Epithelial cell of esophagus (primary cell): ENCODE measurements at places on chromosomes 12 and 14.

DNA sequence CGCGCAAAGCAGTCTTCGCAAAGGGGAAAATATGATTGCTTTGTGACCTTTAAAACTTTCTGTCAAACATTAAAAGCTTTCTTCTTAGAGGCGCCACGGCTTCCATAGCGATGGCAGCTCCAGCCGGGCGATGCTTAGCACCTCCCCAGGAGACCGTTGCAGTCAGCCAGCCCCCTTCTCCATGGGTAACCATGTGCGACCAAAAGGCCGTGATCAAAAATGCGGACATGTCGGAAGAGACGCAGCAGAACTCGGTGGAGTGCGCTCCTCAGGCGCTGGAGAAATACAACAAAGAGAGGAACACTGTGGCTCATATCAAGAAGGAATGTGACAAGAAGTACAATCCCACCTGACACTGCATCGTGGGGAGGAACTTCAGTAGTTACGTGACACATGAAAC lies 12.7 kb upstream of the STON2 start:
- no peak for DNase-seq

GRCh38 chr14:99164712-99165111 lies 107.3 kb downstream of the BCL11B start:
- no peak for DNase-seq

- DNase-seq: peak; percentile 51
Measured at GRCh38 chr14:73591690-73592449, at the start of gene ACOT4. Gene ACOT4, plus strand, starts transcription at chr14:73591873. Its CDS starts 87 bp downstream, at chr14:73591960.

- DNase-seq: peak; percentile 67
Measured at GRCh38 chr12:90593596-90594295, 361.2 kb downstream of the CCER1 start.

DNA sequence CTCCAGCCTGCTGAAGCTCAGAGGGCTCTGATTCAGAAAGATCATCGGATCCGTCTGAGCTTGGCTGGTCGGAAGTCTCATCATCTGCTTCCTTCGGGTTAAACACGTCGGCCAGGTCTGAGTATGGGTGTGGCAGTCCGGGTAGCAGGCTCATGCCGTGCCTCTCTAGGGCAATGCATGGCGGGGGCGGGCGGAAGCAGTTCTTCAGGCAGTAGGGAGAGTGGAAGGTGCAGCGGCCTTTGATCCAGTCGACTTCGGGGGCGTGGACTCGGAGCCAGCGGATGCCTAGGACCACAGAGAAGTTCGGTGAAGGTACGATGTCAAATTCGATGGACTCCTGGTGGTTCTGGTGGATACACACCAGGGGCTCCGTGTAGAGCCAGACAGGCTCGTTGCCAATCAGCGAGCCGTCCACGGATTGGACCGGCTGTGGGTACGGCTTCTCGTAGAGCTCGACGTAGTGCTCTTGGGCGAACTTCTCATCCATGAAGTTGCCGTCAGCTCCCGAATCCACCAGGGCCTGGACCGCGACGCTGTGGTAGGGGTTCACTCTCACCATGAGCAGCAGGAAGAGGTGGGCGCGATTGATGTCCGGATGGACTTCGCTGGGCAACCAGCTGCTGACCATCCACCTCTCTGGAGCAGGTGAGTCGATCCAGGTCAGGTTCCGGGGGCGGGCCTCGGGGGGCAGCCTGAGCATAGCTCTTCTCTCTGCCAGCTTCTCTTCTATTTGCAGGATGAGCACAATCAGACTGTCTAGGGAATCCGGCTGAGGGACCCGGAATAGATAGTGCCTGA lies 20.3 kb downstream of the RTL1 start:
- no peak for DNase-seq

GRCh38 chr14:93033983-93034670 lies 81.6 kb downstream of the ITPK1 start:
- DNase-seq: no peak

DNA sequence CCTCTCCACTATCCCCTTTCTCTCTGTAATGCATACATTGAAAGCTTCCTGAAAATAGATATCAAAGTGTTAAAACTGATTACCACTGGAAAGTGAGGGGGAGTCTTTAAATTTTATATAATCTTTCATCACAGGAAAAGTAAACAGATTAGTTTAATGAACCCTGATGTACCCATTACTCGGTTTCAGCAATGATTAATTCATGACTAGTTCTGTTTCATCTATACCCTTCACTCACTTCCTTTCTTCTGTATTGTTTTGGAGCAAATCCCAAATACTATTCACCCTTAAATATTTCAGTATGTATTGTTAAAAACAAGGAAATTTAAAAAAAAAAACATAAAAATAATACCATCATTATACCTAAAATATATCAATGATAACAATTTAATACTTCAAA lies 67.3 kb upstream of the TMCC3 start:
- DNase-seq: peak; percentile 55

DNA sequence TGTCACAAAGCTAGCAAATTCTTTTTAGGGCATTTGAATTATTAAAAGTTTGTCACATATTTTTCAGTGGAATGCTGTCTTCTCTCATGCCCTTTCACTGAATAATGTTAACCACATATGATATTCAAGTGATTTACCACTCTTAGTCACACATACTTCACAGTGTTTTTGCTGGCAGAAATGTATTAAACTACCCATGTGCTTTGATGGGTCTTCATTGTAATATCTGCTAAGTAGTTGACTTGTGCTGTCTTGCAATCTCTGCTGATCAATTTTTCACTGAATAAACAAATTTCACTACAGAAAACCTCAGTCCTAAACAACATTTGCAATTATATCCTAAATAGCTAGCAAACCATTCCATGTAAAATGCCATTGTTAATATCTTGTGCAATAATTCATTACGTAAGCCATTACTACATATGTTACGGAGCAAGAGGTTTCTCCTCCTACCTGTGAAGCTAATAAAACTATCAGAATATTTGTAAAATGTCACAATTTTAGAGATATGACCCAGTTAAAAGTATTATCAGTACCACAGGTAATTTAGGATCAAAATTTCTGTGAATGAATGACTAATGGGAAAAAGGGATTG lies 64.6 kb upstream of the LMO3 start:
- peak; percentile 54 for DNase-seq

DNA sequence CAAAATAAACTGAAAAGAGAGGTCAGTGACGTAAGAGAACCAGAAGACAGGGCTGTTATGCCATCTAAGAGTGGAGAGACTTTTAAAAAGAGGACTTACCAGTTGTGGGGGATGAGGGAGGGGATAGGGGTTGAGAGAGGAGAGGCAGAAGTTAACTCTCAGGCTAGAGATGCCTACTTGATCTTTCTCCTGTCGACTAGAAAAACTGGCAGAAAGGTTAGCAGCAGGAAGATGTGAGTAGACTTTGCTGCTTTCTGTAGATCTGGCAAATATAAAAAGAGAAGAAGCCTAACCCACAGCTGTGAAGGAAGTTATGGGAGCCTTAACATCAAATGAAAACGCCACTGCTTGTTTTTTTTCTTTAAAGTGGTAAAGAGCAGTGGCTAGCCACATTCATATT lies 10.7 kb downstream of the CREBL2 start:
- no peak for DNase-seq

- DNase-seq: peak; percentile 74
Measured at GRCh38 chr12:38289396-38289795, 27.2 kb upstream of the ALG10B start.

GRCh38 chr14:84969501-84969900 lies 560.4 kb upstream of the FLRT2 start:
- peak; percentile 85 for DNase-seq

GRCh38 chr12:14473707-14474287 lies 93.9 kb downstream of the PLBD1 start:
- DNase-seq: peak; percentile 14

DNA sequence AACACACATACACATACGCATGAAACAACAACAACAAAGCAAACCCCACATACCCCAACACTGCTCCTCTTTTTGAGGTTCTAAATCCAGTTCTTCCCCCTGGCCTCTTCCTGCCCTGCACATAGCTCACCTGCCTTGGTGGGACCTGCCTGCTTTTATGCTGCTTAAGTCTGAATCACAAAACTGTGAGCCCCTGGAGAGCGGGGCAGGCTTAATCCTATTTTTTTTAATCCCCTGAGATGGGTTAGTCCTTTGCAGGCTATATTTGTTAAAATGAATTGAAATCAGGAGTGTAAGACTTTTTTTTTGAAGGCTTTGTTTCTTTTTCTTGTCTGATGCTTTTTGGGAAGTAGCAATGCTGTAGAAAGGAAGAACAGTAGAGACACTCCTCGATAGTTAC lies 84.6 kb upstream of the MAX start:
- DNase-seq: no peak

DNA sequence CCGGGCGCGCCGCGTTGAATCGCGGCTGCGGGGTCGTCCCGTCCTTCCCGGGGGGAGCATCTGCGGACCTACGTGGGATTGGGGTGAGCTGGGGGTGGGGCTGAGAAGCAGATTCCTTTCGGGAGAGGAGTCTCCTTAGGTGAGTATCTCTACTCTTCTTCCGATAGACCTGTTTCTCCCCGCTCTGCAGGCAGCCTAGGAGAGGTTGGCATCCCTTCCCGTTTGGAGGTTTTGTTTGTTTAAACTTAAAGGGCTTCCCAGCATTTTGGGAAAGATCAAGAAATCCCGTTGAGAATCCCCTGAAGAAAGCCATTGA lies 411 bp downstream of the TTLL5 start:
- DNase-seq: no peak

GRCh38 chr12:13288937-13289652 lies 92.6 kb downstream of the EMP1 start:
- no peak for DNase-seq

DNA sequence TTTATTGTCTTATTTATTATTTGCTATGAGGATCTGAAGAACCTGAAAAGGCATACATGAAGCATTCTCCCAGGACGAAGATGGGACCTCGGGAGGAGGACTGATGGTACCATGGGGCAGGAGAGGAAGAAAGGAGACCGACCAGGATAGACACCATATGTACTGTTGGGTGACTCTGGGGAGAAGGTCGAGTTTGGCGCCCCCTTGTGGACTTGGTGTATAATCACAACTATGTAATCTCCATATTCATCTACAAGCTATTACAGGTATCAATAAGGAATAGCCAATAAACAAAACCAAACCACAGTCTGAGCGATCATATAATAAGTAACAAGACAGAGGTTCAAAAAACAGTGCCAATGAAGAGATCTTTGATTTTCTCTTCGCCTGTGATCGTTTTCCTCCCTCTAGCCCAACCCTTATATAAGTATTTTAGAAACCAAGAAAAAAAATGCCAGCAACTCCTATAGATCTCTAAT lies 139.1 kb downstream of the SPTSSA start:
- DNase-seq: peak; percentile 76

GRCh38 chr14:59627011-59627520 lies 50.5 kb upstream of the CCDC175 start:
- DNase-seq: no peak

GRCh38 chr12:89210277-89210676 lies 142.0 kb downstream of the DUSP6 start:
- no peak for DNase-seq

DNA sequence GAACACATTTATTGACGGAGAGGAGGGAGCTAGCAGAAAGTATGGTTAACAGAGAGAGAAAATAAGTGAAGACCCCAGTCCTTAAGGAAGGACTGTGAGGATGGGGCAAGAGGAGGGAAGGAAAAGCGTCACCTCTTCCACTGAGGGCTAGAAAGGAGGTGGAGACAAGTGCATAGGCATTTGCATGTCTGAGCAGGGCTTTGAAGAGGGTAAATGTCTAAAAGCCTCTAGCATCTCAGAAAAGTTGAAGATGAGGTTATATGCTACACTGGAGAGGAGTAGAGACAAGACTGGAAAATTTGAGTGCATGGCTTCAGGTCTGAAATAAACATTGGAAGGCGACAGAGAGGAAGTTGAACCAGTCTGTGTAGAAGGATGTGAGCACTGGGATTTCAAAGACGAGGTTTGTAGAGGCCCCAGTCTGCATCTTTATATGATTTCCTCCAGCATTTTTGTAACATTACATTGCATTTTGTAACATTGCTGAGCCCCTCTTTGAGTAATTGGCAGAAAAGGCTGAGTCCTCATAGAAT lies 98.5 kb upstream of the IFNG-AS1 start:
- DNase-seq: no peak

DNA sequence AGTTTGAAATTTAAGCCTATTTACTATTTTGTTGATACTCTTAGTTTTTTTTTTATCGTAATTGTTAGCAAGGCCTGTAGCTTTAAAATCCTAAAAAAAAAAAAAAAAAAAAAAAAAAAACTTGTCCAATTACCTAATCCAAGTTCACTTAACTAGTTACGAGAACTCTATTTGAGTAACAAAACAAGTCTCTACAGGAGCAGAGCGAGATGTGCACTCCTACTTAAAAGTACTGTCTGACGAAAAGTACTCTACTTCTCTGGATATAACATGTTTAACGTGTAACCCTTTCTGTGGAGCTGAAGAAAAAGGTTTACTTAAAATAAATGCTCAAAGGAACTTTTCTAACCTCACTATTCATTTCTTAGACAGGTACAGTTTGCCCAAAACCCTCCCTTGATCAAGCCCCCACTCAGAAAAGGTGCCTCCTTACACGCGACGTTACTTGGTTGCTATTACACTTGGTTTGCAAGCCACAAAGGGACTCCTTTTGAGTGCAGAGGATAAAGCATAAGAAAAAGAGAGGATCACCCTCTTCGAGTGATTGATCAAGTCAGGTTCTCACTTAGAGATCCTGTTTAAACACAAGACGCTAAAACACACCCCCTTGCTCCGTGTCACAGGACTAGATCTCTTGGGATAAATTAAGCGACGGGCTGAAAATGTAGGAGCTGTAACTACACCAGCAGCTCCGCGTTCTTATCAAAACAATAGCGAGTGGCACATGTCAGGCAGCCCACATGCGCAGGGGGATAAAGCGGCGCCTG lies 2.2 kb downstream of the BAZ1A start:
- DNase-seq: peak; percentile 88

DNA sequence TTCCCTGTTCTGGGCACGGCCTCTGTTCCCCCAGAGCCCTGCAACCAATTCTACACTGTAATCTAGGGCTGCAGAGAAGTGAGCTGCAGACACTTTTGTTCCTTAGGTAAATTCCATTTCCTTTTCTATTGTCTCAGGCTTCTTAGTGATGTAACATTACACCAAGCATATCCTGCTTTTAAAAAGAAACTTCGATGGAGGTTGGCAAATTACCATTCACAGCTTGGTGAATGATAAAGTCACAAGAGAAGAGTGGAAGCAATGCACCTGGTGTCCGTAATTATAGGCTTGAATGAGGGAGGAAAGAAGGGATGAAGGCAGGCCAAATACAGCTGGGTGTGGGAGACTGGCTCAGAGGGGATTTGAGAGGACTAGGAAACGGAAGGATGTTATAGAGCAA lies 68.6 kb downstream of the PPM1A start:
- no peak for DNase-seq

GRCh38 chr14:75303381-75303789 lies 24.8 kb downstream of the FOS start:
- peak; percentile 76 for DNase-seq

- DNase-seq: peak; percentile 76
Measured at GRCh38 chr14:35927727-35928126, 101.6 kb downstream of the BRMS1L start.
